ENCODE measurements at places on chromosomes 5 and 9.

- no peak for DNase-seq
Observed at GRCh38 chr5:624951-625230, 12.8 kb downstream of the CEP72 start.

GRCh38 chr9:133855802-133856521 lies 117.8 kb upstream of the SARDH start:
- DNase-seq = no peak

DNA sequence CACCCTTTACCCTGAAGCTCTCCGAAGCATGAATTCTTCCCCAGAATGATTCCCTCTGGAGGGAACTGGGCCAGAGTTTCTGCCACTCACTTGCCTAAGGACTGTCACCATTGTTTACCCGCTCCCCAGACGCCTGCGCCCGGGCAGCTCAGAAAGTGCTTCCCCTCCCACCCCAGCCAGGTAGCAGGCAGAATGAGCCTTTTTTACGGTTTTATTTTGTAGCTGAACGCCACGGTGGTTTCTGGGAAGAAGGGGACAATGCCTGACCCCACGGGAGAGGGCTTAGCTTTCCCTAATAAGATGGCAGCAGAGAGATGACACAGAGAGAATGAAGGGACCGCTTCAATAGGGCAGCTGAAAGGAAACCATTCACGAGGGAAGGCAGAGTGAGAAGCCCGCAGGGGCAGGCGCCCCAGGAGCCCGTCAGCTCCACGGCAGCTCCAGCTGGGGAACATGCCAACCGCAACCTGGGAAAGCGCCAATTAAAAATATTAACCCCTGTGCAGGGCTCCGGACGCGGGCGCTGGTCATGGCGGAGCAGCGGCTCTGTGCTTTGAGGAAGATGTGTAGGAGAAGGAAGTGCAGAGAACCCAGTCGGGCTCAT lies 20.4 kb upstream of the NTNG2 start:
- DNase-seq = no peak

- no peak for DNase-seq
Observed at GRCh38 chr9:95815133-95815532, 60.4 kb upstream of the ERCC6L2 start.

DNA sequence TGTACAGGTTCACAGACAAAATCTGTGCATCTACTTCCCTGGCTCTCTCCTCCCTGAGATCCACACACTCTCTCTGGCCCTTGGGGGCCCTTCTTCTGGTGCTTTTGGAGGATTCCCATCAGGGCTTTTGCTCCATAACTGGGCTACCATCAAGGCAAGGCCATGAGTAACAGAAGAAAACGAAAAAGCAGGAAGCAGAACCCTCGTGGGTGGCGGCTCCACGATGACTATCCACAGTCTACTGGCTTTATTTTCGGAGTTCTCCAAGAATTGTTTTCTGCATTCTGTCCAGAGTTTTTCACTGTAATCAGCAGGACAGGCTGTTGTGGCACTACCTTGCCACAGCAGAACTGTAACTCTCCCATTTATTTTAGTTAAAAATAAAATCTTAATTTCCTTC lies 19.9 kb downstream of the PNPLA7 start:
- no peak for DNase-seq

DNA sequence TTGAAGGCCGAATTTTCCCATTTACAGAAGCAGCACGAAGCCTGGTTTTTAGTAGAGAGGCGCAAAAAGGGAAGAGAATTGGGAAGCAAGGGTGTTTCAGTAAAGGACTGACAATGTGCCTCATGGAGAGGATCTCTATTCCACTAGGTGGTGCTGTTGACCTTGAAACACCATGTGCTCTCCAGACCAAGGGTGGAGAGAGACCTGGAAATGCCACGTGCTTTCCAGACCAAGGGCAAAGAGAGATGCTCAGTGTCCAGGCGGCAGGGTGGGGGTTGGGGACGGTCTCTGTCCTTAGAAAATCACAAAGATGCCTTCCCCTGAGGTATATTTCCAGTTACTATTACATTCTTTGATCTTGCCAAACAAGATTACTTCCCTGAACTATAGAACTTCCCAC lies 425.3 kb downstream of the CSNK1G3 start:
- no peak for DNase-seq

- DNase-seq = no peak
Observed at GRCh38 chr5:16791904-16792597, 144.0 kb downstream of the MYO10 start.

DNA sequence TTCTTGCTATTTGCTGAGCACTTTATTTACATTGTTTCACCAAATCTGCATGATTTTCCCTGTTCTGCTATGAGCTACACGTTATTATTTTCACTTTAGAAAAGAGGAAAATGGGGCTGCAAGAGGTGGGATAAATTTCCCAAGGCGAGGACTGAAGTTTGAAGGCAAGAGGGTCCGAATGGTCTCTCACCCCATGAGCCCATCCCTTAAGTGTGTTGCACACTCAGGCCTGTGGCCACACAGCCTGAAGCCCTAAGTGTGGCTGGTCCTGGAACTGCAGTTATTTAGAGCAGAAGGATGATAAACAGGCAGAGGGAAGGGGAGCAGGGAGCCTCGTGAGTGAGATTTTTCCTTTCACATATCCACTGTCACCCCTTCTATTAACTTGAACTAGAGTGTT lies 7.8 kb downstream of the PDE8B start:
- no peak for DNase-seq

DNA sequence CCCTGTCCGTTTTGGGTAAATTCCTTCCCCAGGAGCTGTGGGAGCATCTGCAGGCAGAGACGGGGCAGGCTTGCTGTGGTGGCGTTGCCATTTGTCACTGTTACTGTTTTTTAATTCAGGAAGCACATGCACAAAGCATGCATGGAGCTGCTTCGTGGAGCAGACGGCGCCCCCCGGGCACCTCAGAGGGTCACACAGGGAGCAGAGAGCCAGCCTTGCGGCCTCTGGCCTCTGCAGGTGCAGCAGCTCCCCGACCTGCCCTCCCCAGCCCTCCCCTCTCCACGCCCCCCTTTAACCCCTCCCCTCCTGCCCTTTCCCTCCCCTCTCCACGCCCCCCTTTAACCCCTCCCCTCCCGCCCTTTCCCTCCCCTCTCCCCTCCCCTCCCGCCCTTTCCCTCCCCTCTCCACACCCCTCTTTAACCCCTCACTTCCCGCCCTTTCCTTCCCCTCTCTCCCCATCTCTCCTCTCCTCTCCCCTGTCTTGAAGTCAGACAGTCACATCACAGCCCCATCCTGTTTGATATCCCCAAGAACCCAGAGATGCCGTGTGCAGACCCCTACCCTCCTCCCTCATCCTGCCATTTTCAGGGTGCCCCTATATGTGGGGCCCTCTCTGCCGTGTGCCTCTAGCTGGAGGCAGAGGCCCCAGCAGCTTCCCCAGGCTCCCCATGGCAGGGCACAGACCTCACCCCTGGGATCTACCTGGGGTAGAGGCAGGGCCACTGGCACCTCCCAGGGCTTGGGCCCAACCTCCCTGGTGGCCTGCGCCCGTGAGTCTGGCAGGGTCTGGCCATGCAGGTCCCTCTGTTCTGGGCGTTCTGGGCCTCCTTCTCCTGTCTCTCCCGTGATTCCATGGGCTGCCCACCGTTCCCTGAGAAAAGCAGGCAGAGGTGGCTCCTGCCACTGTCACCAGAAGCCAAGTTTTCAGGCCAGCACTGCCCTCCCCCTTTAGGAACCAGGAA lies 29.6 kb upstream of the UBAC1 start:
- no peak for DNase-seq

- no peak for DNase-seq
Observed at GRCh38 chr9:18043978-18044377, 430.0 kb upstream of the ADAMTSL1 start.

- no peak for DNase-seq
Observed at GRCh38 chr5:5317976-5318375, 104.5 kb upstream of the ICE1 start.

GRCh38 chr5:61257421-61257820 lies 74.6 kb upstream of the ZSWIM6 start:
- no peak for DNase-seq

GRCh38 chr9:1429297-1429696 lies 379.1 kb downstream of the DMRT2 start:
- no peak for DNase-seq

GRCh38 chr5:40404613-40405012 lies 275.1 kb upstream of the PTGER4 start:
- DNase-seq = no peak

- no peak for DNase-seq
Observed at GRCh38 chr9:37449862-37450632, 15.2 kb downstream of the ZBTB5 start.

GRCh38 chr5:1185629-1186350 lies 15.6 kb upstream of the SLC6A19 start:
- DNase-seq = no peak

DNA sequence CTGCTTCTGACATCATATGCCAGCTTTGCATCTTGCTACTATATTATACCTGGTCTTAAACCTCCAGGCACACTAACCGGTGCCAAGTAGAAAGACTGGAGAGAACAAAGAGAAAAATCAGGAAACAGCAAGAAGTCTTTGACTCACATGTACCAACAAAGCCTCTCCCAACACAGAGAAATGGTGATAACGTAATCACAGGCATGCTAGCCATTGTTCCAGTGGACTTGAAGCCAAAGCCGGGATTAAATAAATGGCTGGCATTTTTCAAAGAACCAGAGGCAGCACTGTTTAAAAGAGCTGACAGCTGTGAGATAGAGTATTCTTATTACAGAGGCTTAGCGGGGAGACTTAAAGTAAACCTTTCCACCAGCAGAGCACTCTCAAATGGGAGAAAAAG lies 148.4 kb upstream of the NFIL3 start:
- DNase-seq = no peak

GRCh38 chr9:132418726-132419363 lies 8.8 kb downstream of the CFAP77 start:
- DNase-seq = no peak

DNA sequence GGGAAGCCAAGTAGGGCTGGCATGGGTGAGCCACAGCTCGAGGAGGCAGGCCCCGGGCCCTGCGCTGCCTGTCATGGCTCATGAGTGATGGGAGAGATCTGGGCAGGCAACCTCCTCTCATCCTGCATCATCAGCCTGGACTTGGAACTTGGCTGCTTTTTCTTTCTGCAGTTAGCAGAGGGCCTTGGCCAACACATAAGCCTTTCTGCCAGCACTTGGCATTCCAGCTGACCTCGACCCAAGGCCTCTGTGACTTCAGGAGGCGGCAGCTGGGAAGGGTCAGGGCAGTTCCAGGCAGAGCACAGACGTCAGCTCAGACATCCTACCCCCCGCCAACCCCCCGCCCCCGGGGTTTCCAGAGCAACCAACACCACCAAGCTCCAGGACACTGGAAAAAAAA lies 7.6 kb downstream of the S1PR3 start:
- DNase-seq = no peak

- DNase-seq = no peak
Observed at GRCh38 chr5:170363671-170364070, 25.5 kb downstream of the KCNMB1 start.

- no peak for DNase-seq
Observed at GRCh38 chr5:68500813-68501212, 285.3 kb downstream of the PIK3R1 start.

GRCh38 chr5:95153511-95153910 lies 131.4 kb downstream of the MCTP1 start:
- DNase-seq = no peak

- DNase-seq = no peak
Observed at GRCh38 chr9:123361086-123361730, 5.2 kb downstream of the CRB2 start.

GRCh38 chr5:54115735-54116403 lies 194.5 kb downstream of the ARL15 start:
- DNase-seq = no peak

DNA sequence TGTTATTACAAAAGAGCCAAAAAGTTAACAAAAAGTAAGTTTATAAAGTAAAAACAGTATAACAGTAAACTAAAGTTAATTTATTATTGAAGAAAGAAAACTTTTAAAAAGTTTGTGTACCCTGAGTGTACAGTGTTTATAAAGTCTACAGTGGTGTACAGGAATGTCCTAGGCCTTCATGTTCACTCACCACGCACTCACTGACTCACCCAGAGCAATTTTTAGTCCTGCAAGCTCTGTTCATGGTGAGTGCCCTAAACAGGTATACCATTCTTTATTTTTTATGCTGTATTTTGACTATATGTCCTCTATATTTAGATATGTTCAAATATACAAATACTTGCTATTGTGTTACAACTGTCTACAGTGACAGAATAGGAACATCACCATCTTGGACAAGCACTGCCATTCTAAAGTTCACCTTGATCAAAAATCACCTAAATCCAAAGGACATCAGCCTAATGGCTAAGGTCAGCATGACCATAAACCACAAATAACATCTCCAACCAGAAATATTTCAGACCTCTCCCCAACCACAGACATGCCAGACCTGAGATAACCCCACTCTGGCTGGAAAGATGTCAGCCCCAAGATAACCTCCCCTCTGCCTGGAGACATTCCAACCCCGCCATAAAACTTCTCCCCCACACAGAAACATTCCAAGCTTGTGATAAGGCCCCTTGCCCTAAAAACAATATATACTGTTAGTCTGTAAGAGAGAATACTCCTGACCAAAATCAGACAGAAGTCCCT lies 56.1 kb downstream of the AGXT2 start:
- no peak for DNase-seq

- DNase-seq = no peak
Observed at GRCh38 chr9:96420468-96421219, 2.5 kb upstream of the ZNF367 start.

DNA sequence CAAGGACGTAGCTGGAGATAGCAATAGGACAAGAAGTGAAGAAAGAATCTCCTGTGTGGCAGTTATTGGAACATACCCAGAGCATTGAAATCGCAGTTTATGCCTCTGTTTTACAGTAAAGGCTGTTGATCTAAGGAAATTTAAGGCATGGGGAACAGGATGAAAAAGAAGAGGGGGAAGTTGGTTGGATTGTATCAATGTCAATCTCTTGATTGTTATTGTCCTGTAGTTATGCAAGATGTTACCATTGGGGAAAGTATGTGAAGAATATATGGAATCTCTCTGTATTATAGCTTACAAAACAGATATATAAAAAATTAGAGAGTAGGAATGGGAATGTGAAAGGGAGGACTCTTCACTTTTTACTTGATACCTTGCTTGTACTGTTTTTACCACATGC lies 195.6 kb upstream of the NREP start:
- no peak for DNase-seq

DNA sequence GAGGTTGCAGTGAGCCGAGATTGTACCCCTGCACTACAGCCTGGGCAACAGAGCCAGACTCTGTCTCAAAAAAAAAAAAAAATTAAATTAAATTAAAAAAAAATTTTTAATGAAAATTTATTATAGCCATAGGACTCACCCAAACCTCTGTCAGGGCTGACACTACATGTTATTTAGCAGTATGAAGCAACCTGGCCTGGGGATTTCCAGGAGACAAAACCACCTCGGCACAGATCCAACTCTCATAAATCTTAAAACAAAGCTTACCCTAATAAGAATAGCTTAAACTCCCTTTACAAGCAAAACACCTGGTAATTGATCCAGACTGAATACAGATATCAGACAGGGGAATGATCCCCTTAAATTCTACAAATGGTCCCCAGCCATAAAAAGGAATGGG lies 38.4 kb downstream of the PPP1R2B start:
- DNase-seq = no peak

- no peak for DNase-seq
Observed at GRCh38 chr9:130212543-130213297, 40.5 kb downstream of the NCS1 start.
